Activated CD4-positive, alpha-beta memory T cell treated with anti-CD3 and anti-CD28 coated beads, Interleukin-2, amount 10 ng/mL, durations not matched to agents 7 days and 5 days (primary cell): ENCODE measurements at places on chromosomes 7 and 10.
A peak's percentile ranks its signal among the peaks of the same experiment; 100 is the strongest.

DNA sequence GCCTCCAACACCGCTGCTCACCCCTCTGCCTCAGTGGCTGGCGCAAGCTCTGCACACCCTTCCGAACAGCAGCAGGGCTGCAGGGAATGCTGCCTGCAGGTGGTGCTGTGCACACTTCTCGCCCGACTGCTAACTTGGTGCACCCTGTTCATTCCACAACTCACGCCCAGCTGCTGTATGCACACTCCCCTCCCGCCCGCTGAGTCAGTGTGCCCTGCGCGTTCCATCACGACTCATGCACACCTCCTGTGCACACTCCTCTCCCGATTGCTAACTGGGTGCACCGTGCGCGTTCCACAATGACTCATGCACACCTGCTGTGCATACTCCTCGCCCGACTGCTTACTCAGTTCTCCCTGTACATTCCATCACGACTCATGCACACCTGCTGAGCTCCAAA is 21.5 kb downstream of the ADARB2 start:
- DNase-seq, result no peak

GRCh38 chr10:99689461-99689860 is 30.2 kb downstream of the ENTPD7 start:
- DNase-seq, result no peak

DNA sequence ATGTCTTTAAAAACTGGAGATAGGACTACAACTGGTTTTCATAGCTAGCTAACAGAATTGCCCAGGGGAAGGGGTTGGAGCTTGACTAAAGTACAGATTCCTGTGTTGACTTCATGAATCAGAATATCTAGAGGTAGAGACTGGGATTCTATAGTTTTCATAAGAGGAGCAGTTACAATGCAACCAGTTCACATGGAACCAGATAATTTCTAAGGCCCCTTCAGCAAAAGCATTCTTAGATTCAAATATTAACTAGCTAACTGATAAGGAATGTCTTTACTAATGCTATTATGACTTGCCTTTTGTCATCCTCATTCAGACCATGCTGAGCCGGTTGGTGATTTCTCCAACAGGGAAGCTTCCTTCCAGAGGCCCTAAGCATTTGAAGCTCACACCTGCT is 5.7 kb downstream of the WEE2 start:
- no peak for DNase-seq

GRCh38 chr7:43520201-43520600 is 62.7 kb upstream of the STK17A start:
- DNase-seq, result no peak

DNA sequence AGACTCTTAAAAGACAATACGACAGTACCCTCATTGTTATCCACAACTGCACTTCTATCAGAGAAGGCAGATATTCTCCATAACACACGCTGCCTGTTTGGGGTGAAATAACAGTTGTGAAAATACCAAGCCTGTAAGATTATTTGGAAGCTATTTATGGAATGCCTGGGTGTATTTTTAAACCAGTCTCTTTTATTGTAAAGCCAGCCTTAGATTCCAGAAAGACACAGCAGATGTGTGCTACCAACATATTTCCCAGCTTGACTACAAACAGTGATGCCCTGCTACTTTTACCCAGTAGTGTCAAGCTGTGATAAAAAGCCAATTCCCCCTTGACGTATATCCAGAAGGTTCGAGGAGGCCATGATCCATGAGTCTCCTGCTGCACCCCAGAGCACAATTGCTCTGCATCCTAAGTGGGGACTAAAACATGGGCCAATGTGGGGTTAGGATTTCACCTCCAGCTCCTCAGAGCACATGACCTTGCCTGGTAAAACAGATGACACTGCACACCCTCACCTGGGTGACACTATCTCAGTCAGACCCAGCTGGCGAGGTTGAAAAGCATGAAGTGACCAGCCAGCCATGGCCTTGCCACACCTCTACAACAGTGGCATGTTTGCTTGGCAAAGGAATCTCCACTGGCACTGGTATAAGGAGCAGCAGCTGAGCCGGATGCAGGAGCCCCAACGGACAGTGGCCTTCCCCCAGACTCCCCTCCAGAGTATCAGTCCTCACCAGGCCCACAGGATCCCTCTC is 62.2 kb downstream of the GFRA1 start:
- DNase-seq, result no peak

GRCh38 chr7:102260856-102261255 is 25.8 kb upstream of the SH2B2 start:
- no peak for DNase-seq

GRCh38 chr7:41232086-41232485 is 470.8 kb downstream of the INHBA start:
- no peak for DNase-seq

- DNase-seq, result no peak
These were observed 37.4 kb downstream of the GOT1 start for GRCh38 chr10:99393036-99393435.

- DNase-seq, result no peak
These were observed 285.2 kb upstream of the KLF6 start for GRCh38 chr10:4070184-4070583.

DNA sequence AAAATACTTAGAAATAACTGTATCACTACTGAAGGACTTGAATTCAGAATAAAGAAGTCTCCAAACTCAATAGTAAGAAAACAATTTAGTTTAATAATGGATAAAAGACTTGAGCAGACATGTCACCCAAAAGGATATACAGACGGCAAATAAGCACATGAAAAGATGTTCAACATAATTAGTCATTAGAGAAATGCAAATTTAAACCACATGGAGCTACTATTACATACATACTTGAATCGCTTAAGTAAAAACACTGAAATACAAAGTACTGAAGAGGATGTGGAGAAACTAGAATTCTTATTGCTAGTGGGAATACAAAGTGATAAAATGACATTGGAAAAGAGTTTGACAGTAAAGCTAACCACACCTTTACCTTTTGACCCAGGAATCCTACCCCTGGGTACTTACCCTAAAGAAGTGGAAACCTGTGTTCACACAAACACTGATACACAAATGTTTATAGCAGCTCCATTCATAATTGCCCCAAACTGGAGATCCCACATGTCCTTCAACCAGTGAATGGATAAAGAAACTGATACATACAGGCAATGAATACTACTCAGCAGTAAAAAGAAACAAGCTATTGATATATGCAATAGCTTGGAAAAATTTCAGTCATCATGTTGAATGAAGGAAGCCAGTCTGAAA is 54.3 kb upstream of the NFKB2 start:
- no peak for DNase-seq

GRCh38 chr10:110959379-110960332 is 40.3 kb downstream of the SHOC2 start:
- no peak for DNase-seq

GRCh38 chr7:127447326-127447945 is 54.9 kb upstream of the ZNF800 start:
- DNase-seq, result peak; percentile 60

GRCh38 chr7:84663224-84663623 is 468.6 kb upstream of the SEMA3A start:
- no peak for DNase-seq

DNA sequence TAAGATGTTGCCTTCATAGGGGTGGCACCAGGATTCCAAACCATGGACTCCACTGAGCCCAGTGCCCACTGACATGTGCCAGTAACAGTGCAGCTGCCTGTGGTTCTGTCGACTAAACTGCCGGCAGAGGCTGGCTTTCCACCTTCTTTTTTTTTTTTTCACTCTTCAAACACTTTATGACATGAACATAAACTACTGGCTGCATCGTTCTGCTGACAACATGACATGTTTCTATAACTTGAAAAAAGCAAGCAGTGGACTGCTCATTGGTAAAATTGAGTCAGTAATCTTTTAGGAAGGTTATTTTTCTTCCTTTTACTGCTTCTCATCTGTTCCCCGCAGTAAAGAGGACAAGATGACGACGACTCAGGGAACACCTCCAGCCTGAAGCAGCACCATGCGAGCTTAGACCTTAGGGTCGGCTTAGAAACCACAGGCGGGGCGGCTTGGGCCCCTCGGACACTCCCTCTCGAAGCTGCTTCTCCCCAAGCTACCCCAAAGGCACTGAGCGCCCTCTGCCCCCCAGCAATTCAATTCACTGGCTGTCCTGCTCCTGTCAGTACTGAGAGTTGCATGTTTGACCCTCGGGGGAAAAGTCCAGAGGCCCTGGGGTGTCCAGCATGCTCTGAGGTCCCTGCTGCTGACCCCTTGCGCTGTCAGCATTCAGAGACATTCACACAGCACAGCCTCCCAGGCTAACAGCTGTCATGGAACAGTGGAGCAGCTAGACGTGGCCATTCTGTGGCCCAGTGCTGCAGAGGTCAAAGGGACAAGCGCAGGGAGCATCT is 112.5 kb downstream of the EGFR start:
- DNase-seq, result no peak

DNA sequence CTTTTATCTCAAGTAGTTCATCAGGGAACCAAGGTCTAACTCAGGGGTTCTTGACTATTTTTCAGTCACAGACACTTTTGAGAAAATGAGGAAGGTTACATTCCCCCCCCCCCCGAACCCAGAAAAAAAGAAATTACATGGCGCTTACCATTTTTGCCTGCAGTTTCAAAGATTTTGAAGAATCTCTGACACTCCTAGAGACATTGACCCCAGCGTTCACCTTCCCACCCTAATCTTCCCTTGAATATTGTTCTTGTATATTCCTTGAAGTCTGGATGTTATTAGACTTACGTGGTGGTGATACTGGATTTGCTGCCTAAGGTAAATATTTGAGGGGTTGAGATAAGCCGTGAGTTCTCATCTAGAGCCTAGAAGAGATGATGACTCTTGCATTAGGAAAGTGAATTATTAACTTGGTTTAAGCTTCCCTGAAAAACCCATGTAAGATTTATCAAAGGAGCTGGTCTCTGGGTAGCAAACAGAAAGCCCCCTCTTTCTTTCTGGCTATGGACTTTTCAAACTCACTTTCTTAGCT is 245.7 kb upstream of the FOXK1 start:
- DNase-seq, result no peak

GRCh38 chr10:118960157-118961090 is 69.1 kb upstream of the NANOS1 start:
- DNase-seq, result no peak

DNA sequence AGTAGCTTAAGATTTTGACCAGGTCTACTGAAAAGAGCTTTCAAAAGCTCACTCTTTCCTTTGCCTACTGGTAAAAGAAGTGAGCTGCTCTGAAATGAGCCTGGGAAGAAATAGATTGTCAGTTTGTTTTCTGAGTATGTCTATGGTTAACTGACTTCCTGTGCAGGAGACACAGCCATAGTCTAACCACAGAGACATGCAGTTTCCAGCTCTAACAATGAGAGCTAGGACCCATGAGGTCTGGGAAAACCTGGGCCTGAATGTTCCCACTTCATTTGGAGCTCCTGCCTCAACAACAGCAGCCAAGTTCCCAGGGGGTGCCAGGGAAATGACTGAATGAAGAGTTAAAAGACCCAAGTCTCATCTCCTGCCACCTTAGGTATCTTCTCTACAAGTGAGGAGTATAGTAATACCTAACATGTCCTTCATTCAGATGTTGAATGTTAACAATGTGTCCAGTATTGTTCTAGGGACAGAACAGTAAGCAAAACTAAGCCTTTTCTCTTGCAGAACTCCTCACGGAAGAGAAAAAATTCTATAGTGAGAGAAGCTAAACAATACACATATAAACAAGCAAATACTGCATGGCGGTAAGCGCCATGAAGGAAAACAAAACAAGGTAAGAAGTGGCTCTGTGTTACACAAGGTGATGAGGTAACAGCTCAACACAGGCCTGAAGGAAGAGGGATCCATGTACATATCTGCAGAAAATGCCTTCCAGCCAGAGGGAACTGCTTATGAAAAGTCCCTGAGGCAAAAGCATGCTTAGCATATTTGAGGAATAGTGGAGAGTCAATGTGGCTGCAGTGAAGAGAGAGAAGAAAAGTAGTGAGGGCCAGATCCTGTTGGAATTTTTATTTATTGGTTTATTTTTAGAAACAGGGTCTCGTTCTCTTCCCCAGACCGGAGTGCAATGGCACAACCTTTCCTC is 26.4 kb upstream of the ANKRD1 start:
- DNase-seq, result peak; percentile 17
